Activated CD8-positive, alpha-beta memory T cell treated with anti-CD3 and anti-CD28 coated beads, Interleukin-2, amount 10 ng/mL, durations not matched to agents 7 days and 5 days (primary cell): ENCODE measurements at places on chromosomes 3 and 15.

GRCh38 chr3:184717399-184717983, 5.6 kb upstream of the MAGEF1 start:
- DNase-seq: peak; percentile 28

DNA sequence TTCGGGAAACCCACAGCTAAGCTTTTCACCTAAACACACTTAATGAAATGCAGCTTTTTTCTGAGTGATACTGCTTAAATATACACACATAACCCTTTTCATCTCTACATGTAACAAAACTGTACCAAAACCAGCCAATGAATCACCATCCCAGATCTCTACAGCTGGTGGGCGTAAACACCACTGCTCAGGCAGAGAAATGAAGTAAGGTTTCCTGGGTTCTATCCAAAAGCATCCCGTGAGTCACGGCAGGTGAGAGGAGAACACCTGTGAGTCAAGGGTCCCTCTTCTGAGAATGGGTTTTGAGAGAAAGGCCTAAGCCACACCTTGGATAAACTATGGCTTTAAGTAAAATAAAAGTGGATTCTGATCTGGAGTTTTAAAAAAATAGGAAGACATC, 2.6 kb downstream of the CLDN1 start:
- DNase-seq: no peak

GRCh38 chr3:176737480-176738110, 459.7 kb downstream of the TBL1XR1 start:
- DNase-seq: no peak

DNA sequence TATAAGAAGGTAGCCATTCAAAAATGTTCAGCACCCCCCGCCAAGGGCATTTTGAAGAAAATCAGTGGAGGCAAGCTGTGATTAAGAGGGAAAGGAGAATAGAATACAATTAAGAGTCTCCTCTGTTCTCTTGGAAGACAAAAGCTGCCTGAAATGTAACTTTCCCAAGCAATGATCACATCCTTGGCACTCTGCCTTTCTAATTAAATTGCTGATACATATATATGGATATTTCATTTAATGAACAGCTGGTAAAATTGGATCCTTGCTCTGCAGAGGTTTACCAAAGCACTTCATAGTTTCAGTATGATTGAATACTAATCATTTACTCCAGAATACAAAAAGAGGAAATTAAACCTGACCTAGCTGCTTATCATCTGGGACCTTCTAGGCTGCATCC, 10.4 kb downstream of the COL6A6 start:
- DNase-seq: no peak

DNA sequence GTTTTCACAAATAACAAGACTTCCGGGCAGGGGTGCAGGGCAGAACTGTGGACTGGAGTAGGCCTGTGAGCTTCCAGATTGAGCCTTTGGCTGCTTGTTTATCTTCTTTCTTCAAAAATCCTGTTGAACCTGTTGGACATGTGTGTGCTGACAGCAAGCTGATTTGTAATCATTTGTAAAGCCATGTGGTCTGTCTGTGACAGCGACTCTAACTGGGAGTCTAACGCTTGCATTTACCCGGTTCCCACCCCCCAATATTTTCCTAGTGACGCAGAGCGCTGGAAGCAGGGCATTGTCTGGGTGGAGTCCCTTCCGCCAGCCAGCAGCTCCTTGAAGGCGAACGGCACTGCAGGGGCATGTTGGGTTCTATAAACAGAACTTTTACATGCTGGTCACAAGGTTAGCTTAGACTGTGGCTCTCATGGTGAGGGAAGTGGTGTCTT, 85.7 kb upstream of the MYZAP start:
- no peak for DNase-seq
